ENCODE measurements at places on chromosomes 6 and 20.

GRCh38 chr6:83505356-83505755 is 7.0 kb upstream of the PRSS35 start:
- no peak for DNase-seq

GRCh38 chr6:149862922-149863697 is 1.0 kb downstream of the LRP11 start:
- peak; percentile 57 for DNase-seq

DNA sequence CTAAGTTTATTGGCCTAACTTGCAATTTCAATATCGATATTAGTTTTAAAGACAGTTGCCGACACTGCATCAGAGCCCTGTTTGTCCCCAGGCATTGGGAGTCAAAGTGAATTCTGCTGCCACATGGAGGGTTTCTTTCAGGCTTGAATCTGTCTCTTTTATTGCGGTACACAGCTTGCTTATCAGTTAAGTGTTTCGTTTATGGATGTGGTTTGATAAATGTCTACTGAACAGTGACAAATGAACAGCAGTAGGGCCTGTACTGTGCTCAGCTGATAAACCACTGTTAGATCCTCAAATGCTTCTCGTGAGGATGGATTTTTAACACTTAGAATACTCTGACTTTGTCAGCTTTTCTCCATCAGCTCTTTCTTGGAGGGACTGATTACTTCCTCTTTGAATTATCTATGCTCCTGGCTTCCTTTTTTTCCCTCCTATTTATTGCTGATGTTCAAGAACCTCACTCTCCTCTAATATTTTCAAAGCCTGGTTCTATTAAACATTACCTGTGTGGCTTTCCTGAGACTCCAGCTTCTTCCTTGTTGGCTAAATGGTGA is 240.8 kb downstream of the PLCB1 start:
- DNase-seq: no peak

- peak; percentile 45 for DNase-seq
Measured at GRCh38 chr6:43052842-43053544, 658 bp downstream of the CUL7 start.

- DNase-seq: peak; percentile 46
Measured at GRCh38 chr20:48826883-48827771, 672 bp downstream of the PREX1 start.

GRCh38 chr6:15519681-15520080 is 143.1 kb downstream of the DTNBP1 start:
- DNase-seq: no peak

Data from stimulated activated CD4-positive, alpha-beta T cell treated with anti-CD3 and anti-CD28 coated beads, Interleukin-2, amount 100 ng/mL, for 24 hours (primary cell).